ENCODE measurements at places on chromosomes 6 and 20.

- no peak for DNase-seq
Measured at GRCh38 chr20:19692100-19692499, 66.0 kb upstream of the RIN2 start.

DNA sequence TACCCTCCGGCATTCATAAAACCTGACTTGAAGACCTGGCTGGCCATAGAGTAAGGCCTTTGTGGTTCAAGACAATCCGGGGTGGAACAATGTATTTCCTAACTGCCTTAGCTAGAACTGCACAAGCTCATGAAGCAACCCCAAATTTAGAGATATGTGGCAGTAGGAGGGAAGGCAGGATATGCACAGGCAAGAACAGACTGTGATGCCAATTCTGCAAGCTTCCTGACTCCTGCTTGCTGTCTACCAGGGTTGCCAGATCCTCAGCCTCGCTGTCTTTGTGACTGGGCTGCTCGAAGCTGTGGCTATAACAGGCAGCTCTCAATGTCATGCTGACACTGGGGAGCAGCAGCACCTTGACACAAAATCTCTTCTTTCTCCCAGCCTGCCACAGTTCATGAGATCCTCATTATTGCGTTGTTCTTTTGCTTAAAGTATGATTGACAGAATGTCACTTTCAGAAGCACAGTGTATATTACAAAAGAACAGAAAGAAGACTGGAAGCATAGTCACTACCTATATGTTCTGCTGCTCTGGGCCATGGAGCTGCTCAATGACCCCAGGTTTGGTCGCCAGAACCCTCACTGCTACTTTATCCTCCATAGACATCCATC, 18.3 kb upstream of the SHLD1 start:
- DNase-seq = no peak

DNA sequence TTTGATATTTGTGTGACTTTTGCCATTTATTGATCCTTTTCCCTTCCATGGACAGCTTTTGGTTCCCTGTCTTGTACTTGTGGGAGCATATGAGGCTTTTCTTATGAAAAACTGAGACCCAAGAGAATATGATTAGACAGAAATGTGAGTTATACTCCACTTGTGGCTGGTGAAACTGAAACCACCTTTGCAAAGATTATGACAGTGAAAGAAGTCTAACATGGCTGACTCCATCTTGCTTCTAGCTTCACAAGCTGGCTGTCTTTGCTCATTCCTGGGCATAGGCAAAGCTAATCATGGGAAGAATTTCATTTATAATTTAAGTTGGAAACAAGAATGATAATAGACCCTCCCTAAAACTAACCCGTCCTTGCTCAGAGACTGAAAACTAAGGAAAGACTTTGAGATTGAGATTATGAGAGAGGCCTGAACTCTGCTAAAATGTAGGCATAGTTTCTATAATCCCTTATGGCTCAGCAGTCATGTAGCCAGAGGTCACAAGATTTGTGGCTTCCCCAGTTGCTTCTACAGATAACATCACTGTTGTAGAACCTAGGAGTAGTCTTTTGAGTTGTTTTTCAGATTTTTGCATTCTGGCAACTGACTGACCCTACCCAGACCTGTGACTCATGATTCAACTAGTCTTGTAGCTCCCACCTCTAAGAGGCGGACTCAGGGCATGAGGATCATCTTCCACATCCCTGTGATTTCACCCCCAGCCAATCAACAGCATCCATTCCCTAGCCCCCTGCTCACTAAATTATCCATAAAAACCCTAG, 50.9 kb upstream of the CD2AP start:
- no peak for DNase-seq

- DNase-seq = no peak
Measured at GRCh38 chr20:49344975-49345374, 67.1 kb upstream of the ZNFX1 start.

DNA sequence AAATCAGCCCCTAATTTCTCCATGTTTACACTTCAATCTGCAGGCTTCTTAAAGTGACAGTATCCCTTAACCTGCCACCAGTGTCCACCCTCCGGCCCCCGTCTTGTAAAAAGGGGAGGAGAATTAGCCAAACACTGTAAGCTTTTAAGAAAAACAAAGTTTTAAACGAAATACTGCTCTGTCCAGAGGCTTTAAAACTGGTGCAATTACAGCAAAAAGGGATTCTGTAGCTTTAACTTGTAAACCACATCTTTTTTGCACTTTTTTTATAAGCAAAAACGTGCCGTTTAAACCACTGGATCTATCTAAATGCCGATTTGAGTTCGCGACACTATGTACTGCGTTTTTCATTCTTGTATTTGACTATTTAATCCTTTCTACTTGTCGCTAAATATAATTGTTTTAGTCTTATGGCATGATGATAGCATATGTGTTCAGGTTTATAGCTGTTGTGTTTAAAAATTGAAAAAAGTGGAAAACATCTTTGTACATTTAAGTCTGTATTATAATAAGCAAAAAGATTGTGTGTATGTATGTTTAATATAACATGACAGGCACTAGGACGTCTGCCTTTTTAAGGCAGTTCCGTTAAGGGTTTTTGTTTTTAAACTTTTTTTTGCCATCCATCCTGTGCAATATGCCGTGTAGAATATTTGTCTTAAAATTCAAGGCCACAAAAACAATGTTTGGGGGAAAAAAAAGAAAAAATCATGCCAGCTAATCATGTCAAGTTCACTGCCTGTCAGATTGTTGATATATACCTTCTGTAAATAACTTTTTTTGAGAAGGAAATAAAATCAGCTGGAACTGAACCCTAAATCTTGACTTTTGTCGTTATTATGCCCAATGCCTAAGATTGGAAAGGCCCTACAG, 4.5 kb downstream of the SOX4 start:
- no peak for DNase-seq

- DNase-seq = no peak
Measured at GRCh38 chr6:137224799-137225198, 5.6 kb upstream of the IFNGR1 start.
